ENCODE measurements at places on chromosomes 7 and 10.

GRCh38 chr7:87127019-87127418 lies 25.2 kb upstream of the DMTF1 start:
- no peak for DNase-seq

DNA sequence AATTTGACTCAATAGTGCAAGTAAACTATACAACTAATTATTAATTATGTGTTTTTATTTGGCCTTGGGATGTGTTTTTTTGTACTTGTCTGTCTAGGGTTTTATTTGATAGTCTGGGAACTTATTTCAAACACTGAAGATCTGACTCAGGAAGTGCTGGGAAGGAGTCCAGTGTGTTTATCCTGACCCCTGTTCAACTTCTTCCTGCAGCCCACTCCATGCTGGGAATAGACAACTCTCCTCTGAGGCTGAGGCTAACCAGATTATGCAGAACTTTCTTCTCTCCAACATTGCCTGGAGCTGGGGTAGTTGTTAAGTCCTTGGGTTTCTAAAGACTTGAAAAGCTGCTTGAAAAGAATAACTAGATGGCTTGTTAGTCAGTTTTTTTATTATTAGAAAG lies 6.9 kb downstream of the CISD1 start:
- DNase-seq, result peak; percentile 10

DNA sequence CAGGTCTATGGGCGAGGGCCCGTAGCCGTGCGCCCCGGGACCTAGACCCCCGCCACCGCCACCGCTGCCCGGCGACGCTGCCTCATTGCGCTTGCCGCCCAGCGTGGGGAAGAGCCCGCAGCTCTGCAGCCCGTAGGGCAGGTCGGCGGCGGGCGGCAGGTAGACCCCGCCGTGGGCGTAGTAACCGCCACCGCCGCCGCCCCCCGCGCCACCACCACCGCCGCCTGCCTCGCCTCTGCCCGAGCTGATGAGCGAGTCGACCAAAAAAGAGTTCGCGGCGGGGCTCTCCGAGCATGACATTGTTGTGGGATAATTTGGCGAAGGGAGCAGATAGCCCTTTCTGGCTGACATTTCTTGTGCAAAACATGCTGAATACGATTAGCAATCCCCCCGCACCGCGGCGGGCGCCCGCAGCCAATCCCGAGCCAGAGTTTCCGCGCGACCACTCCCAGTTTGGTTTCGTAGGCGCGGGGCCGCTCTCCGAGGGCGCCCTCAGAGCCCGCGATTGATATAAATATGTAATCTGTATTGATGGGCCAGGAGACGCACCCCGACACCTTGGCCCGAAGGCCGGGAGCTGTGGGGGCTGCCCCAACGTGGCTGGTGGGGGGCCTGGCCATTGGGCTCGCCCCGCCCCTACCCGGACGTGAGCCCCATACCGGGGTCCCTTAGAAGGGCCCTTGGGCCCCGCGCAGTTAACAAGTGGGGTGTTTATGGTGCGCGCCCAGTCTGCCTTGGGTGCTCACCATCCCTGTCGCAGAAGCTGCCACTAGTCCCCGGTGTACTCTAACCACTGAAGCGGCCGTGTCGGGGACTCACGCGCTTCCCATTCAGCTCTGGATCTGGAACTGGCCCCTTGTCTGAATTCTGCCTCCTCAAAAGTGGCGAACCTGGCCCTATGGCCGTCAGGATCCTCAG lies at the start of gene HOXA10:
Gene HOXA10, minus strand, starts transcription at position 365 of the 918 bp plus-strand sequence. Its CDS starts 14 bp downstream, at position 351.
- DNase-seq, result peak; percentile 55

DNA sequence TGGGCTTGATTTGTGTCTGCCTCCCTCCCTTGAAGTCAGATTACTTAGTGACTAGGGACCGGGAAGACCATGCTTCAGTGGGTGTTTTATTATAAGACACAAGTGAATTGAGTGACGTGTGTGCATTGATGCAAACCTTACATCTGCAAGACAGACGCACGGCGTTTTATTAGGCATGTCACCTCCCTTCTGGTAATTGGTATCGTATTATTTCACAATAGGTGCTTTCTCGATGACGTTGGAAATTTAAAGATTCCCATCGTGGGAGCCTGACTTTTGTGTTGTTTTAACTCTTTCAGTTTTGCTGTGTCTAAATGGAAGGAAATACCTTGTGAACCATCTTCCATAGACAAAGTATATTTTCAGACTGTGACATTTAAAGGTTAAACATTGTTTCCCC lies 132.6 kb downstream of the INSYN2A start:
- no peak for DNase-seq

- peak; percentile 6 for DNase-seq
Measured at GRCh38 chr7:131354390-131354789, 26.7 kb downstream of the MKLN1 start.

- DNase-seq, result no peak
Measured at GRCh38 chr10:27490807-27491206, 13.3 kb upstream of the RAB18 start.

GRCh38 chr10:30215623-30216022 lies 133.5 kb downstream of the MTPAP start:
- DNase-seq, result peak; percentile 33

DNA sequence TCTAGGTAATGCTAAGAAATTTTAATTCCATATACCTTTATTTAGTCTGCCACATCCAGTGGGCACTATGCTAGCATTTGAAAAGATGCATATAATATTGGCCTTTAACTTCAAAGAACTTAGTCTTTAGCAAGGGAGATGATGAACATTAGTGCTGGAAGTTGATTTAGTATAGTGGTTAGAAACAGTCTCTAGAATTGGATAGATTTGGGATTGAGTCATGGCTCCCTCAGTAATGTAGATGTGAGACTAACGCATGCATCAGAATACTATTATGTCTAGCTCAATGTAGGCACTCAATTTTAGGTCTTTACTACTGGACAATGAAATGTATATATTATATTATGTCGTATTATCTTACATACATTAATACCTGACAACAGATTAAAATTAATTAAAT lies 5.8 kb downstream of the DKK1 start:
- peak; percentile 81 for DNase-seq

DNA sequence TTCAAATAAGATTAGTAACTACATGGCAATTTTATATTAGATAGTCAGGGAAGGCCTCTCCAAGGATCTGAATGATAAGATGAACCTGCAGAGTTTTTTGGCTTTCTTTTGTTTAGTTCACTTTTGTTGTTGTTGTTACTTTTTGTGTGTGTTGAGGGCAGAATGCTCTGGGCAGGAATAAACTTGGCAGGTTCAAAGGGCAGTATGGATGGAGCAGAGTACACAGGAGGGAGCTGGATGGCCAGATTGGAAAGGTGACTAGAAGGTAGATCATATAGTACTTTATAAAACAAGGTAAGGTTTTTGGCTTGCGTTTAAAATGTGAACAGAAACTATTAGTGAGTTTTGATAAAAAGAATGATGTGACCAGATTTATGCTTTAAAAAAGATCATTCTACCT lies 17.9 kb downstream of the CROT start:
- no peak for DNase-seq

GRCh38 chr7:65448816-65449504 lies 75.3 kb downstream of the ZNF92 start:
- peak; percentile 85 for DNase-seq
